ENCODE measurements at places on chromosomes 5 and 9. TPM values are rescaled to one million over a fixed set of nuclear protein-coding genes. Genes with fewer than 3 reads are reported as not detected.

KIF2A gene
- 38.1 TPM for total RNA-seq

JAKMIP2 gene
- 2.9 TPM for total RNA-seq

CARTPT gene
- total RNA-seq: 0.23 TPM

PLAC8L1 gene
- not detected for total RNA-seq

STC2 gene
- total RNA-seq: 3.9 TPM

NOP16 gene
- total RNA-seq: 5.2 TPM

CD274 gene
- total RNA-seq: 2.7 TPM

ZBED3 gene
- 11.3 TPM for total RNA-seq

SH3RF2 gene
- 4.7 TPM for total RNA-seq

FCHO2 gene
- 29.2 TPM for total RNA-seq

TMEFF1 gene
- total RNA-seq: 9.9 TPM

PCDHB12 gene
- total RNA-seq: 9.3 TPM

BARHL1 gene
- total RNA-seq: not detected

IFNA13 gene
- total RNA-seq: not detected

All from metanephros (tissue), 2 donors.